ELR (cell line): ENCODE measurements at places on chromosomes 7 and 10.
A peak's percentile ranks its signal among the peaks of the same experiment; 100 is the strongest.

DNA sequence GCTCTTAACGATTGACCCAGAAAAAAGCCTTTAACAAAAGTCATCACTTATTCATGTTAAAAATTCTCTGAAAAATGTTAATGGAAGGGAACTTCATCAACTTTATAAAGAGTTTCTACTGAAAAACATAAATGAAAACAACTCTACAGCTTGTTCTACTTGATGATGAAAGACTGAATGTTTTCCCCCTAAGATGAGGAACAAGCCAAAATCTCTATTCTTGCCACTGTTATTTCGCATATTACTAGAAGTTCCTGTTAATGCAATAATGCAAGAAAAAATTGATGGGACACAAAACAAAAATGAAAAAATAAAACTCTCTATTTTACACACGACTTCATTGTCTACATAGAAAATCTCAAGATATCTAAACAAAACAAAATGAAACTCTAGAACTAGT is 249.8 kb upstream of the AKR1E2 start:
- no peak for DNase-seq

DNA sequence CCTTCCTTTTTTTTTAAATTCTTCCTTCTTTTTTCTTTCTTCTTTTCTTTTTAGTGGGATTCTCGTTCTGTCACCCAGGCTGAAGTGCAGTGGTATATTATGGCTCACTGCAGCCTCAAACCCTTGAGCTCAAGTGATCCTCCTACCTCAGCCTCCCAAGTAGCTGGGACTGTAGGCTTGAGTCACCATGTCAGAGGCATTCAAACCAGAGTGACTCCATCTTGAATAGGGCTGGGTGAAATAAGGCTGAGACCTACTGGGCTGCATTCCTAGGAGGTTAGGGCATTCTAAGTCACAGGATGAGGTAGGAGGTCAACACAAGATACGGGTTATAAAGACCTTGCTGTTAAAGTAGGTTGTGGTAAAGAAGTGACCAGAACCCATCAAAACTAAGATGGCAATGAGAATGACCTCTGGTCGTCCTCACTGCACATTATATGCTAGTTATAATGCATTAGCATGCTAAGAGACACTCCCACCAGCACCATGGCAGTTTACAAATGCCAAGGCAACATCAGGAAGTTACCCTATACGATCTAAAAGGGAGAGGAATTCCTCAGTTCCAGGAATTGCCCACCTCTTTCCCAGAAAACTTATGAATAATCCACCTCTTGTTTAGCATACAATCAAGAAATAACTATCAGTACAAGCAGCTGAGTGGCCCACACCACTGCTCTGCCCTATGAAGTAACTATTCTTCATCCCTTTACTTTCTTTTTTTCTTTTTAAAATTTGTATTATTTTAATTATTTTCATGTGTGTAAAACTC is 99.0 kb upstream of the ITGB1 start:
- DNase-seq: peak; percentile 14

GRCh38 chr7:6536262-6537260 is 14.7 kb downstream of the GRID2IP start:
- DNase-seq: peak; percentile 25

DNA sequence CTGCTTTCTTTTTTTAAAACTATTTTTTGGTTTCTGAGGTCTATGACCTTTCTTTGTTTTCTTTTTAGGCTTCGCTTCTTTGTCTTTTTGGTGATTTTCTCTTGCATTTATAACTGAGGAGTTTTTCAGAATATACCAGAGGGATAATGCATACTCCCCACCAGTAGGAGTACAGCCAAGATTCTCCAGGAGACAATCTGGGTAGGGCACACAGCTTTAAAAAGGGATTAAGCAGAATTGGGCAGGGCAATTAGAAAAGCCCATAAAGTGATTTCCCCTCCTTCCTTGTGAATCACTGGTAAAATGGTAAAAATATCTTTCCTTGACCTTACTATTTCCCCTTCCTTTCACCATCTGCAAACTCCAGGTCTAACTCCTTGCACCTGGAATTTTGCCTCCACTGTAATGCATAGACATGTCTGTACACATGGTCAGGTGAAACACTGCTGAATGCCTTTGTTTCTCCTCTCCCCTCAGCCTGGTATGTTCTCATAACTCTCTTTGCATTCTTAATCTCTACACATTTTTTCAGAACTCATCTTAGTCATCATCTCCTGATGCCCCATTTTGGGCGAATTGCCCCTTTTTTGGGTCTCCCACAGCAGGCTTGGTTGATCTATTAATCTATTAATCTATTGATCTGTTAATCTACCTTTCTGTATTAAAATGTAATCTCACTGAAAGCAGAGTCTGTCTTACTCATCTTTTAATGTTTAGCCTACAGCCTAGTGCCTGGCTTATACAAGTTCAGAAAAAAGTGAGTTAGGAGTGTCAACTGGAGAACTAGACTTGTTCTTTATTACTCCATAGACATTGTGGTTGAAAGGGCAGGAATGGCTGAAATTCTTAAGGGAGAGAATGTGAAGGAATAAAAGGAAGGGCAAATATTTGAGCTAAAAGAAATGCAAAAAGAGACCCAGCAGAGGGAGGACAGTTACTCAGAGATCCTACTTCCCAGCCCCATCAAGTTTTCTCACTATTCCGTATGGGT is 64.6 kb downstream of the MDFIC start:
- DNase-seq: no peak

- no peak for DNase-seq
Measured at GRCh38 chr7:27118580-27118979, 12.0 kb downstream of the HOXA4 start.

DNA sequence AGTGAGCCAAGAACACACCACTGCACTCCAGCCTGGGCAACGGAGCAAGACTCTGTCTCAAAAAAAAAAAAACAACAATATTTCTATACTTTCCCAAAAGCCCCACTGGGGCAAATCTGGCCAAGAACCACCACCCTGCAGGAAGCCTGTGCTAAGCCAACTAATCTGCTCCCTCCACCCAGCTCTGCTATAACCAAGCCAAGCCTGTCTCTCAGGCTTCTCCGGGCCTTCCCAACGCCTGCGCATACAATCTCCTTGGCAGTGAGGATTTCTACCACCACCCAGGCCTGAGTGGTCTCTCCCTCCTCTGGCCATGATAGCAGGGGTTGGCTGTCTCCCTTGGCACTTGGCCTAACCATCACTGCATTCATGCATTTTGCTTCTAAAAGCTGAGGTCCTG is 14.2 kb downstream of the DDX56 start:
- DNase-seq: no peak

- no peak for DNase-seq
Measured at GRCh38 chr7:20107582-20107981, 109.6 kb downstream of the MACC1 start.

DNA sequence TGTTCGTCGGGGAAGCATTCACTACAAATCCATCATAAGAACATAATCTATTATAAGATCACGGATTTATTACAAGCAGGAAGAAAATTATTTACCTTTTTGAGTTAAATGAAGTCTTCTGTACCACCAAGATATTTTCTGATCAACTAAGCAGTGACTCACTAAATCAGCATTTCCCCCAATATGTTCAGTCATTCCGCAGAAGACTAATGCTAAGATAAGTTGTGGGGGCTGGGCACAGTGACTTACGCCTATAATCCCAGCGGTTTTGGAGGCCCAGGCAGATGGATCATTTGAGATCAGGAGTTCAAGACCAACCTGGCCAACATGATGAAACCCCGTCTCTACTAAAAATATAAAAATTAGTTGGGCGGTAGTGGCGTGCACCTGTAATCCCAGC is 144.2 kb upstream of the EGR2 start:
- DNase-seq: peak; percentile 92

- peak; percentile 26 for DNase-seq
Measured at GRCh38 chr7:147415991-147416390, 1174.6 kb upstream of the C7orf33 start.

- peak; percentile 70 for DNase-seq
Measured at GRCh38 chr10:49844775-49845595, 82.9 kb upstream of the OGDHL start.

GRCh38 chr10:112538168-112538567 is 91.2 kb downstream of the VTI1A start:
- DNase-seq: no peak

DNA sequence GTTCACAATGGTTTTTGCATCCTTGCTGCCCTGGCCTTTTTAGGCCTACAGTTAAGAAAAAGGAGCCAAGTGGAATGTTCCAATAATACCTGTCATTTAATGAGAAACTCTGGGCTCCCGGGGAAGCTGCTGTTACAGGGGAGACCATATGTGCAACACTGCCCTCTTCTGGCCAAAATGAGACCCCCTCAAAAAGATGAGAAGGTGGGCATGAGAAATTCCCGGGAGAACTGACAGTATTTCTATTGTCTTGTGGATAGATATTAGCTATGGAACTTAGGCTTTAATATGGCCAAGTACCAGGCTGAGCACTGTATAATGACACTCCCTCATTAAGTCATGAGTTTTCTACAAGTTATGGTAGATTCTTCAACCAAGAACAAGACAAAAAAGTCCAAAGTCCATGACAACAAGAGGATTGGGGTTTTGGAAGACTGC is 99.4 kb downstream of the CCDC3 start:
- DNase-seq: peak; percentile 57

GRCh38 chr10:29554660-29555059 is 80.1 kb downstream of the SVIL start:
- DNase-seq: peak; percentile 72

- DNase-seq: no peak
Measured at GRCh38 chr10:110211465-110211843, 4.0 kb downstream of the MXI1 start.

DNA sequence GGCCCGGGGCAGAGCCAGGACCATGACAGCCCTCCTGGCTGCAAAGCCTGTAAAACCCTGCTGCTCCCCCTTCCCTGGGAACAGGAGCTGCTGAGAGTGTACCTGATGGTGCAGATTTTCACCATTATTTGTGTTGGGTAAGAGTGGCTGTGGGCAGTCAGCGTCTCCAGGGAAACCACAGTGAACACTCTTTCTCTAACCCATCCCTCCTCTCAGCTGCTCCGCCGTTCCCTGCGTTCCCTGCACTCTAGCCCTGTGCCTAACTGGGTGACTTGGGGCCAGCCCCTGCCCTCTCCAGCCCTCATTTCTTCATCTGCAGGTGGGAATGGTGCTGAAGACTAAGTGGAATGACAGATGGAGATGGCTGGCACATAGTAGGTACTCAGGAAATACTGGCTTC is 75.9 kb upstream of the PCBD1 start:
- no peak for DNase-seq

DNA sequence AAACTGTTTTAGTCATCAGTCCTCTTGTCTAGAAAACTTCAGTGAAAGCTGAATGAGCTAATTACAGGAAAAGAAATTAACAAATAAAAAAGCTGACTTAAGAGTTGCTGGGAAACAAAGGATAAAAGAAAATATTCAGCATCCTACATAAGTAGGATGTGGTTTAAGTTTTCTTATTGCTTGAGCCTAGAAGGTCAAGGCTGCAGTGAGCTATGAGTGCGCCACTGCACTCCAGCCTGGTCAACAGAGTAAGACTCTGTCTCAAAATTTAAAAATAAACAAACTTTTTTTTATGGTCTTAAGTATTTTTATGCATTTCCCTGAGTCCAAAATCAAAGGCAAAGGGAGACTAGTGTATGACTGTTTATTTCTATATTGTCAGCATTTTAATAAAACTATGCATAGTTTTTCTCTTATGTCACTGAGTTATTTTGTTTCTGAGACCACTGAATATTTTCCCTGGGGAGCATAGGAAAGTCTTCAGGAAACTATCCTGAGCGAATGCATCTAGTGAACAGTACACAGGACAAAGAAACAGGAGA is 40.0 kb upstream of the LRRN3 start:
- DNase-seq: no peak

- DNase-seq: no peak
Measured at GRCh38 chr7:43513251-43513650, 69.7 kb upstream of the STK17A start.

DNA sequence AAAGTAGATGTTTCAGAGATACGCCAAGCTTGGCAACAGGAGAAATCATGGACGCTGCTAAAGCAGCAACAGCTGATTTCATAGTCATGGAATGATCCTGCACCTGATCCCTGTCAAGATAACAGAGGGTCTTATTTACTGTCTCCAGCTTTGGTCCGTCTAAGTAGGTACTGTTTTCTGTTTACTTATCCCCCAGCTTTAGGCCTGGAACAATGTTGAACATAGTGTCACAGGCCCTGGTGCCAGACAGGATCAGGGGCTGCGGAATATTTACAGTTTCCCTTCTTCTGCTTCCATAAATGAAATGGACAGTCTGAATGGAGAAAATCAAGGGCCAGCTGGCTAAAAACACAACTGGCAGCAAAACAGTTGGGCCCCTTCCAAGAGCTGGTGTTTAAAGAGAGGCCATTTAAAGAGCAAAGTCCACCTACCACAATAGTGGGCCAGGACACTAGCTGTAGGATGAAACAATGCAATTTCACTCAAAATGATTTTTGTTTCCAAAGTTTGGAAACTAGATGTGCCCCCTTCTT is 2.9 kb downstream of the GPR37 start:
- no peak for DNase-seq

GRCh38 chr10:122264436-122264835 is 6.7 kb upstream of the BTBD16 start:
- no peak for DNase-seq

GRCh38 chr10:98047009-98047741 is 16.8 kb upstream of the CRTAC1 start:
- DNase-seq: no peak

DNA sequence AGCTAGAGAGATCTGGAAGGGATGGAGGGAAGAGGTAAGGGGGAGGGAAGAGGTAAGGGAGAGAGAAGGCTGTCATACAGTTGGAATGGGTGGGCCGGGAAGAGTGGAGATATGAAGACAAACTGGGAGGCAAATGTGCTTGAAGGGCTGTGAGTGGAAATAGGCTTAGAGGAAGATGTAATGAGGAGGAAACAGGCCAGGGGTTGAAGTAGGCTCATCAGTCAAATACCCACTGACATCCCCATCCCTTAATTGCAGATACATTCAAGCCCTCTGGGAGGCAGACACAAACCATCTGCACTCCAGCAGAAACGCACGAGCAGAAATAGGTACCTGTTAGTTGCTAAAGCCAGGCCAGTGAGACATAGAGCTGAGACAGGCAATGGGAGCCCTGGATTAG is 2.1 kb downstream of the SYNPO2L start:
- DNase-seq: peak; percentile 42

- no peak for DNase-seq
Measured at GRCh38 chr10:110508806-110509544, 11.3 kb downstream of the DUSP5 start.

DNA sequence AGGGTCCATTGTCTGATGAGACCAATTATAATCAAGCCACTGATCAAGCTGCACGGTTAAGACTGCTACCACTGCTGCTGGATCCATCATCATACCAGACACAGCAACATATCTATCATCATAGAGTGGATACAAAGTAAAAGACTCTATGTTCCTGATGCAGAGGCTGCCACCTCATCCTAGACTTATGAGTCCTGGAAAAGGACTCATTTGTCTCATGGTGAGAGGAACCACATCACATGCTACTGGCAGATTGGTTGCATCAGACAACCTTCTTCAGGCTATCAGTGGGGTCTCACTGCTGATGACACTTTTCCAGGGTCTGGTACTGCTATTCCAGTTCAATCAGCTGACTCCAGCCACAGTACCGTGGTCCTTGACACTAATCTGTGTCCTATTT is 79.0 kb downstream of the ABI1 start:
- peak; percentile 80 for DNase-seq
